ENCODE measurements at places on chromosomes 3 and 15.

DNA sequence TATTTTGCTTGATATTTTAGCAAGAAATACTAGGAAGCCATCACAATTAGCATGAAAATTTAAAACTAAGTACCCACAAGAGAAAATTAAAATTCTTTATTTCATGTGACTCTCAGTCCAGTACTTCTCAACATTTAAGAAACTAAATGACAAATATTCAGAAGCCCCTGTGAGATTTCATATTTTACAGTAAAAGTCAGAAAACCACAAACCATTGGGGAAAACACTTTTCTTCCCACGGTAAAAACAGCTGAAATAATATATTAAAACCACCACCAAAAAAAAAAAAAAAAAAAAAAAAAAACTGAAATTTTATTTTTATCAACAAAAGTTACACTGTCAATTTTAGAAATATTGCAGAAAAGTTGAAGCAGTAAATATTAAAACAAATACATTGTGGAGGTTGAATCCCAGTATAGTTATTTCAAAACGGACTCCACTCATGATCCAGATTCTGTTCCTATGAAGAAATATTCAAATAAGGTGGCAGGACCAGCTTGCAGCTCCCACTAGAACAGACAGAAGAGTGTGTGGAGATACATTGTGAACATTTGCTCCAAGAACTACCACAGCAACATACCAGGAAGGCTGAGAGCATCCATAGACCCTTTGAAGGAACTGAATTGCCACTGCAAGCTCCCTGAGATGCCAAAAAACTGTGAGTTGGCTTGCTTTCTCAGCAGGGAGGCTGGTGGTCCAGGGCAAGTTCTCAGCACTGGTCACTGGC lies 308.2 kb downstream of the CTNNB1 start:
- no peak for DNase-seq

DNA sequence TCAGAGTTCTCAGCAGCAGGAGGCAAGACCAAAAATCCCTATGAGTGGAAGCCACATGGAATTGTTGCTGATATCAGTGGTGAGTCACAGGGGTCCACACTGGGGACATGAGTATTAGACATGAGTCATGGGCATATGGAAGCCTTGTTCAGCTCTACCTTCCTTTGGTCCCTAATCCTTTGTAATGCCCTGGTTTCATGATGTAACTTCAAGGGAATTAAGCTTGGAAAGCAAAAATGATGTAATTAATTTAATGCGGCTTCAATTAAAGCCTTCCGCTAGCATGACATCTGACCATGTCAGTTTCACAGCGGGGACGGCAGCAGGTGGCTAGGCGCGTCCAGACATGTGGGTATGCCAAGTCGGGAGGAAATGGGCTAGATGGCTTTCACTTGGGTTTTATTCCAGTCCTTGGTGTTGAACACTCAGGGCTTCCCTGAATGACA lies 176.1 kb upstream of the RGMA start:
- DNase-seq: no peak

DNA sequence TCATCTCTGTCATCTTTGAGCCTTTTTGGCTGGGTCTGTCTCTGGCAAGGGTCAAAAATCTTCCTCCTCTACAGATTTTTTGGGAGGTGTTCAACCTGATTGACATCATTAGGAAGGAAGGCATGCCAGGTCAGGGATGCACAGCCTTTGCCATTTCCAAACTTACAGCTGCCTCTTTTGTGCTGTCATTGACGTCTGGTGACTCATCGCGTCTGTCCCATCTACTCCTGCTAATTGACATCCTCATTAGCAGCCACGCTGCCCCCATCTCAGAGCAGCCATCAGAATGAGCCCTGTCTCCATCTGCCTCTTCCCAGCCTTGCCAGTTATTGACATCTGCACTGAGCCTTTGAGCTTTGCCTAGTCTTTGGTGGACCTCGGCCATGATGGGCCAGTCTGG lies 53.0 kb downstream of the PDIA5 start:
- no peak for DNase-seq

DNA sequence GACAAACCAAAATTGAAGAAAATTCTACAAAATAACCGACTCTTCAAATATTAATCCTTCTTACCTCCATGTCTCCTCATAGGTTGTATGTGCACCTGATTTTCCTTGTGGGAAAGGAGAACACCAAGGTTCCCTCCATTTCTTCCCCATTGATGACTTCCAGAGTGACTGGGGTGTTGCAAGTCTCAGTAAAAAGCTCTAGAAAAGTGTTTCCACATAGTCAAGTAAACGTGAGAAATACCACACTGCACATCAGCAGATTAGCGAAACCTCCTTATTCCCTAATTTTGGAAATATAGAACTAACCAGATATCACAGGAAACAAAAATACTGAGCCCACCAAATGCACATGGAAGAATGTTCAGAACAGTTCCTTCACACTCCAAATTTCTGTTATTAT lies 4.9 kb upstream of the RPN1 start:
- no peak for DNase-seq

DNA sequence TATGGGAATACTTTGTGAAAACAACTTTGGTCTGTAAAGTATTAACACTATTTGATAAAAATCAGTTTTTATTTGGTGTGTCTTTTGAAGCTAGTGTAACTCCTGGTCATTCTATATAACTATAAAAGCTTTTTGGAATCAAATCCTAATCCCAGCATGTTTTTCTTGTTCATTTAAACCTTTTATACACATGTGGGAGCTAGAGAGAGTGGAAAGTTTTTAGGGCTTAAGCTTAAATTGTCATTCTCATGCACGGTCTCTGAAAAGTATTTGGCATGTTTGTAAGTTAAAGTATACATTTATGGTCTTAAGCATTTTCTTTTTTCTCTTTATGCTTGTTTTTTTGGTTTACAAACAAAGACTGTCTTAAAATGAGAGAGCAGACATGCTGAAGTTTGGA lies 83.4 kb upstream of the RARB start:
- DNase-seq: no peak

DNA sequence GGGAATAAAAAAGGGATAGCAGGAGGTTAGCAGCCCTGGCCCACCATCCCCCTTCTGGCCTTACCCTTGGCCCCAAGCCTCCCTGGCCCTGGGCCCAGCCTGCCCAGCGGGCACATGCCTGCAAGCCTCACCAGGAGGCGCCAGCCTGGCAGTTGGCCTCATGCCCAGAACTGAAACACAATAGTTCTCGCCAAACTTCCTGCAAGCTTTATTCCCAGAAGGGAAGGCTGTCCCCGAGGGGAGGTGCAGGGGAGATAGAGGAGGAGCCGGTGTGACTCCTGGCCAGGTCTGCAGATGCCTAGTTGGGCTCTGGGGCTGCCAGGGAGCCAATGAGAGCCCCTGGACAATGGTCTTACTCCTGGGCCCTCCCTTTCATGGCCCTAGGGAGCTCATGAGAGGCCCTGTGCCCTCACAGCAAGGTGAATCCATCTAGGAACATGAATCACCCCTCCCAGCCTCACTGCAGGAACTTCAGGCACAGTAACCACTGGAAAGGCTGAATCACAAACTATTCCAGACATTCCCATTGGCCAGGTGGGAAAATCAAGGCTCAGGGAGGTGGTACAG lies 4.0 kb downstream of the CCDC33 start:
- no peak for DNase-seq

- no peak for DNase-seq
These were observed 31.0 kb downstream of the ARL8B start for GRCh38 chr3:5153074-5153473.

GRCh38 chr15:88303395-88303794 lies 46.9 kb upstream of the NTRK3 start:
- DNase-seq: no peak

DNA sequence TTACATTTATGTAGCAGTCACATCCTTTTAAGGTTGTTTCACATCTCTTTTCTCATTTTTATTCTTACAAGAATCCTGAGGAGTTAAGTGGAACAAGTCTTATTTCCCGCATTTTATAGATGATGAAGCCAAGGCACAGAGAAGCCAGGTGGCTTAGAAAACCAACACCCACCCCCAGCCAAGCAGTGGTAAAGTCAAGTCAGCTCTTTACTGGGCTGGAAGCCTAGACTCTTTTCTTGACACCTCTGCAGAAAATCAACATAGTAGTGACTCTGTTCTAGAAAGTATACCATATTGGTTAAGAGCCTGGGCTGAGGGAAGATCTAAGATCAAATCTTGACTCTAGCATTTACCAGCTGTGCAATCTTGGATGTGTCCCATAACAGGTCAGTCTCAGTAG lies 195.7 kb downstream of the KCNAB1 start:
- no peak for DNase-seq

DNA sequence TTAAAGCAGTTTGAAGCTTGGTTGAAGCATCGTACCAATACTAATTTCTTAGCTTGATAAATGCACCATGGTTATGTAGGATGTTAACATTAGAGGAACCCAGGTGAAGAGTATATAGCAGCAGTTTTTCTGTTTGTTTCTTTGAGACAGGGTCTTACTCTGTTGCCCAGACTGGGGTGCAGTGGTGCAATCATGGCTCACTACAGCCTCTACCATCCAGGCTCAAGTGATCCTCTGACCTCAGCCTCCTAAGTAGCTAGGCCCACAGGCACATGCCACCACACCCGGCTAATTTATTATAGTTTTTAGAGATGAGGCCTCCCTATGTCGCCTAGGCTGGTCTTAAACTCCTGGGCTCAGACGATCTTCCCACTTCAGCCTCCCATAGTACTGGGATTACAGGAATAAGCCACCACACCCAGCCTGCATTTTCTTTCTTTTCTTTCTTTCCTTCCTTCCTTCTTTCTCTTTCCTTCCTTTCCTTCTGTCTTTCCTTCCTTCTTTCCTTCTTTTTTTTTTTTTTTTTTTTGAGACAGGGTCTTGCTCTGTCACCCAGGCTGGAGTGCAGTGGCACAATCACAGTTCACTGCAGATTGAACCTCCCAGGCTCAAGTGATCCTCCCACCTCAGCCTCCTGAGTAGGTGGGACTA lies 6.1 kb downstream of the PEAK1 start:
- no peak for DNase-seq

All from activated CD4-positive, alpha-beta memory T cell treated with anti-CD3 and anti-CD28 coated beads for 36 hours (primary cell).